Cerebellar cortex (tissue), 1 donor: ENCODE measurements at places on chromosomes 11 and 22.
A peak's percentile ranks its signal among the peaks of the same experiment; 100 is the strongest.

DNA sequence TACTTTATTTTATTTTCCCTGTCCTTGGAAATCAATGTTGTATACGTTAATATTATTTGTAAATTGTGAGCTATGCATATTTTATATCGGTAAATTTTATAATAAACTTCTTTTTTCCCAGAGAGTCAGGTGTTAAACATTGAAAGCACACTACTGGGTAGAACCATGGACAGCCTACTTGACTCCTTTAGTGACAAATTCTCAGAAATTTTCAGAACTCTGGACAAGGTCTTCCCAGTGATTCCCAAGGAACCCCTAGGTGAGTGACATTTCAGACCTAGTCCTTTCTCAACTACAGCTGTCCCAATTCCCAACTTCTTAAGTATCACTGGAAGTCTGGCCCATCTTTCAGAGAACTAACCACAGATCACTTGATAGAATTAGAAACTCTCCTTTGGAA is 107.2 kb downstream of the RCN1 start:
- no peak for DNase-seq

GRCh38 chr11:2277933-2278523 is 7.6 kb upstream of the ASCL2 start:
- DNase-seq, result no peak

DNA sequence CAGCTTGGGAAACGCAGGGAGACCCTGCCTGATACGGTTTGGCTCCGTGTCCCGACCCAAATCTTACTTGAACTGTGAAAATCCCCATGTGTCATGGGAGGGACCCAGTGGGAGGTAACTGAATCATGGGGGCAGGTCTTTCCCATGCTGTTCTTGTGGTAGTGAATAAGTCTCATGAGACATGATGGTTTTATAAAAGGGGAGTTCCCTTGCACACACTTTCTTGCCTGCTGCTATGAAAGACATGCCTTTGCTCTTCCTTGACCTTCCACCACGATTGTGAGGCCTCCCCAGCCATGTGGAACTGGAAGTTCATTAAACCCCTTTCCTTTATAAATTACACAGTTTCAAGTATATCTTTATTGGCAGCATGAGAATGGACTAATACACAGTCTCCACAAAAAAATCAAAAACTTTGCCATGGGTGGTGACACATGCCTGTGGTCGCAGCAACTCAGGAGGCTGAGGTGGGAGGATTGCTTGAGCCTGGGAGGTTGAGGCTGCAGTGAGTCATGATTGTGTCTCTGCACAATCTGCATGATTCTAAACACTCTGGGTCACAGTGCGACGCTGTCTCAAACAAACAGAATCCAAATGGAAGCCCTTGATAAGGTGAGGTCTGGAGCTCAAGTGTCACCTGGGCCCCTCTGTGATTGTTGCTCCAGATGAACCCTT is 34.9 kb downstream of the SYN3 start:
- no peak for DNase-seq

DNA sequence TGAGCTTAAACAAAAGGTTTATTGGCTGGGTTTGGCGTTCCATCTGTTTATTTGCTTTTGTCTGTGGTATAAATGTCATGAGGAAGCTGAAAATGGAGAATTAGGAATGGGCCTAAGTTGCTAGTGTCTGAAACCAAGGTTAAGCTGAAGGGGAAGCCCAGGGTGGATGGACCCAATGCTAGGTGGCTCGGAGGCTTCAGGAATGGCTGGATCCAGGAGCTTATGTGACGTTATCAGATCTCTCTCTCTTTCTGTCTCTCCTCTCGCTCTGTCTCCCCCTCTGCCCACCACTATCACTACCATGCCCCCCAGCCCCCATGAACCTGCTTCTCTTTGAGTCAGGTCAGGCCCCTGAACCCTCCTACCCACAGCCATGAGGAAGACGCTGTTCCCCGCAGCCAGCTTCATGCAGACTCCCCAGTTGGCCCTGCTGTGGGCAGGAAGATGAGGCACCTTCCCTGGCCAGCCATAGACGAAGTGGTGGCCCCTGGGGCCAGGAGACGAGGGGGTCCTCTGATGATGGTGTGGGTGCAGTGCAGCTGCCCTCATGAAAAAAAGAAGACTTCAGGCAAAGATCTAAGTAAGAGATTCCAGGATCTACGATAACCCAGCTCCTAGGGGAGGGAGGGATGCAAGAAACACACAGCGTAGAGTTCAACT is 101.5 kb downstream of the BRD1 start:
- DNase-seq, result no peak

GRCh38 chr11:1168721-1169161 is 11.0 kb downstream of the MUC5AC start:
- no peak for DNase-seq

DNA sequence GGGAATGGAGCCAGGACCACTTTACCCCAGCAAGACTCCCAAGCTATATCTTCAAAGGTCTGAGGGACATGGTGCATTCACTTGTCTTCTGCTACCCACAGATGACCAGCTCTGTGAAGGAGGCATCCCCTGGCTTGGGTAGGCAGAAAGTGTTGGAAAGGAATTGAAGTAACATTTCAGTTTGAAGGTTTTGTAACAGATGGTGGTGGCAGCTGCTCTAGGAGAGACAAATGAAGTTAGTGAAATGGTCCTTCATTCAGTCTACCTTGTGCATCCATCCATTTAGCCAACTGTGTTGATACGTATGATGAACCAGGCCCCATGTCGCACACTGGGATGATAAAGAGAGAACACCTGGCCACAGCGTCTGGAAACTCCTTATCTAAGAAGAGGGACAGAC is 140.5 kb downstream of the COMMD9 start:
- DNase-seq, result peak; percentile 69

DNA sequence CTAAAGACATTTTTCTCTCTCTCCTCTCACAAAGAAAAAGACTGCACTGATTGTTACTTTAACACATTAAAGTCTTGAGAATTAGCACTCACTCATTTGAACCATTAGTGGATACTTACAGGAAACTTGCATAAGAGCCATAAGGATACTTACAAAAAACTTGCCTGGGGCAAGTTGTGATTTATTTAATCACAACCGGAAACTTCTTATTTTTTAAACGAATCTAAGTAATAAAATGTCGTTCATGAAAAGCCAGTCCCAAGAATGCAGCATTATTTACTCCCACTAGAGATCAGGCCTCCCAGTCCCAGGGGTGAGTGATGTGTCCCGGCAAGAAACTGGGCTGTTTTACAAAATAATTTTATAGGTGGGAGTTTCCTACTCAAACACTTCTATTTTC is 59.3 kb upstream of the TTC12 start:
- DNase-seq, result no peak

GRCh38 chr11:30619767-30620166 is 33.6 kb upstream of the MPPED2 start:
- no peak for DNase-seq

DNA sequence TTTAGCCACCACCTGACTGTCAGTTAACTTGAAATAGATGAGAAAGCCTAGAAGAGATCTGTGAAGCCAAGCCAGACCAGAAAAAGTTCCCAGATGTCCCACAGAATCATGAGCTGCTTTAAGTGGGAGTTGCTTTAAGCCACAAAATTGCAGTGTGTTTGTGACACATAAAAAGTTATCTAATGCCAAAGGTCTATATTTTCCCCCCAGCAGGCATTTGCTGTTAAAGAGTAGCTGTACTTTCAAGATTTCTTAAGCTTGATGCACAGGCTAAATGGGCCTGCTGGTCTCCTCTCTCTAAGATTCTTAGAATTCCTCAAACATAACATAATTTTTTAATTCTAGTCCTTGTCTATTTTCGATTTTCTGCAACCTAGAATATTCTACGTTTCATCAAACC is 825.7 kb downstream of the FAM181B start:
- no peak for DNase-seq

- DNase-seq, result no peak
Measured at GRCh38 chr11:47317064-47317828, 35.3 kb downstream of the MYBPC3 start.

DNA sequence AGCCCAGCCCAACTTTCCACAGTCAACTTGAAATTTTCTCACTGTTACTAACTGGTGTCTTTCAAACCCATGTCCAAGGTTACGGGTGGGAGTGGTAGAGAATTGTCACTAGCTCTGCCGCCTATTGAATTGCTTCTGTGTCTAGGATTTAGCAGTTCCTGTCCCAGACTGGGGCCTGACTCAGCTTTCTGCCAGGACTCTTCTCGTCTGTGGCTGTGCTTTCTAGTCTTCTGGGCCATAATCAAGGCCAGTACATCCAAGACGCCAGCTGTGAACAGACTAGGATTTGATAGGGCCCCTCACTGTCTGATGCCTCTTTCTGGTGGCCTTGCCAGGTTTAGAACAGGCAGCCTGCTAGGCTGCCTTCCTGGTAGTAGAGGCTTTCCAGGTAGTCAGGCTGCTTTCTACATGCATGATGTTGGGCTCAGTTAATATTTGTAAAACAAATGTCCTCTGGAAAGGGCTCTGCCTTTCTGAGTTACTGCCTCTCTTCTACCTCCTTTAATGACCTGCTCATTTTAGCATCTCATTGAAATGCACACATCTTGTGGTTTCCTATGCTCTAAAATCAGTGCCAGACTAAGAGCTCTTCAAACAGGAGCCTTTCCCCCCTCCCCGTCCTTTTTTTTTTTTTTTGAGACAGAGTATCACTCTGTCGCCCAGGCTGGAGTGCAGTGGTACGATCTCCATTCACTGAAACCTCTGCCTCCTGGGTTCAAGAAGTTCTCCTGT is 13.1 kb upstream of the HIKESHI start:
- DNase-seq, result no peak

- DNase-seq, result no peak
Measured at GRCh38 chr11:8213376-8213775, 44.6 kb upstream of the RIC3 start.

DNA sequence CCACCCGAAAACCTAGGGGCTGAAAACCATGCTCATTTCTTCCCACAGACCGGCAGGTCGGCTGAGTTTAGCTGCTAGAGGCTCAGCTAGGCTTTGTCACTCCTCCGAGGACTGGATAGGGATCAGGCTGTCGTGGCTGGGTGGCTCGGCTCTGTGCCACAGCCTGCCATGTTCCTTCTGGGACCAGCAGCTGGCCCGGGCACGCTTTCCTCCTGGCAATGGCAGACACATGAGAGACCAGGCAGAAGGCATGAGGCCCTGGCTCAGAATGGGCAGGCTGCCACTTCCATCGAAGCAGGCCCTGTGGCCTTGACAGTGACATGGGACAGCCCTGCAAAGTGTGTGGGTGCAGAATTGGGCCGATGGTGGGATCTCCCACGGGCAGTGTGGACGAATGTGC is 20.9 kb downstream of the PARVG start:
- DNase-seq, result no peak

- peak; percentile 73 for DNase-seq
Measured at GRCh38 chr11:304915-305843, 2.4 kb upstream of the IFITM2 start.

- DNase-seq, result peak; percentile 16
Measured at GRCh38 chr11:2173150-2173693, 1.6 kb upstream of the TH start.

DNA sequence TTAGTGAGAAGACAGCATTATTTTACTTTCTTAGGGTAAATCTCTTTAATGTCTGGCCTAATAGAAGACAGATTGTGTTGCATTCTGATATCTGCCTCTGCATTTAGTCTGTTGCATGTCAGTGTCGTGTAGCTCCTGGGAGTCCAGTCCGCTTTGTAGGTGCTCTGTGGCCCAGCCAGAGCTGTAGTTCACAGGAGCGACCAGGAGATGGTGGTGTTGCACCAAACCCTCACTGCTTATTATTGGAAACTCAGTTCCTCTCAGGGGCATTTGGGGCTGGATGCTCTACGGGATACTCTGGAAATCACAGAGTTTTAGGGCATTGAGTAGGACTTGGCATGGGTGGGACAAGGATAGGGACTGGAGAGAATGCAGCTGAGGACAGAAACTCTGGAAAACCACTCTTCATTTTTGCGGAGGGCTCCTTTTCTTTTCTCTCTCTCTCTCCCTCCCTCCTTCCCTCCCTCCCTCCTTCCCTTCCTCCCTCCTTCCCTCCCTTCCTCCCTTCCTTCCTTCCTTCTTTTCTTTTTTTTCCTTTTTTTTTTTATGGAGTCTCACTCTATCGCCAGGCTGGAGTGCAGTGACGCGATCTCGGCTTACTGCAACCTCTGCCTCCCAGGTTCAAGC is 21.7 kb downstream of the MIAT start:
- peak; percentile 73 for DNase-seq

DNA sequence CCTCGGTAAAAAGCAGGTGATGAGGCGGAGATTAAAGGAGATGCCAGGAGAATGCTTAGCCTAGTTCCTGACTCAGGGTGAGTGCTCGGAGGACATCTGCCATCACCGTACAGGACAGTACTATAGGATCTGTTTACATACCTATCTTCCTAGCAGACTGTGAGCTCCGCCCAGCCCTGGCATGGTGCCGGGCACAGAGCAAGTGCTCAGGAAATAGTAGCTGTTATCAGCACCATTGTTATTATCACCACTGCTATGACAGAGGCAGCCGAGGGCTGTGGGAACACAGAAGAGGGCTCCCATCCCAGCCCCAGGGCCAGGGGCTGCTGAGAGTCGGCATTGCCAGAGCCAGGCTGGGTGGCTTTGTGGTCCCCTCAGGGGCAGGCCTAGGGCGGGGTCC is 642 bp upstream of the SEPTIN3 start:
- no peak for DNase-seq

- peak; percentile 69 for DNase-seq
Measured at GRCh38 chr11:62664405-62665074, 470 bp downstream of the C11orf98 start.

- no peak for DNase-seq
Measured at GRCh38 chr22:23124611-23125511, 16.9 kb downstream of the RSPH14 start.

DNA sequence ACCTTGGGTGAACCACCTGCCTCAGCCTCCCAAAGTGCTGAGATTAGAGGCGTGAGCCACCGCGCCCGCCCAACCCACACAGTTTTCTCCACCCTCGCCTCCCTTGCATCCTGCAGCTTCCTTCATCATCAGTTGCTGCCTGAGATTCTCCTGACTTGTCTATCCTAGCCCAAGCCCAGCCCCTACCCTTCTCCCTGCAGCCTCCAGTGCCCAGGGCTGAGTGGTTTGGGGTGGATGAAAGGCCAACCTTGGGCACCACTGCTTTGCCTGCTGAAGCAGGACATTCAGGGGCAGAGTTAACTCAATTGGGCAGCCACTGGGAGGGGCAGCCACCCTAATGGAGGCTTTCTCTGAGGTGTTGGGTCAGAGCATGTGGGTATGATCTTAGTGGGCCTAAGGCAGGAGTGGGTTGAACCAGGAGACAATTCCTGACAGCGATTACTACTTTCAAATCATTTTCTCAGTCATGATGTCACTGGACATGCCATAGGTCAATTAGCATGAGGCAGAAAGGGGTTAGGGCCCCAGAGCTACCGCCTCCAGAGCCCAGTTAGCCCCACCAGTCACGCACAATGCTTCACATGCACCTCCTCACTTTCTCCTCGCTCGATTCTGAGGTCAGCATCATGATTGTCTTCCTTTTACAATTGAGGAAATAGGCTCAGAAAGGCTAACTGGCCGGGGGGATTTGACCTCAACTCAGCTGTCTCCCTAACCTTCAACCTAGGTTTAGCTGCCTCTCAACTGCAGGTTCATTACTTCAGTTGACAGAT is 1.0 kb upstream of the FKBP2 start:
- DNase-seq, result no peak

GRCh38 chr22:44378380-44378779 is 65.6 kb upstream of the SHISAL1 start:
- DNase-seq, result no peak

GRCh38 chr22:45096256-45096907 is 67.3 kb upstream of the NUP50 start:
- DNase-seq, result peak; percentile 68
